ENCODE measurements at places on chromosomes 16 and 17.
A peak's percentile ranks its signal among the peaks of the same experiment; 100 is the strongest.

DNA sequence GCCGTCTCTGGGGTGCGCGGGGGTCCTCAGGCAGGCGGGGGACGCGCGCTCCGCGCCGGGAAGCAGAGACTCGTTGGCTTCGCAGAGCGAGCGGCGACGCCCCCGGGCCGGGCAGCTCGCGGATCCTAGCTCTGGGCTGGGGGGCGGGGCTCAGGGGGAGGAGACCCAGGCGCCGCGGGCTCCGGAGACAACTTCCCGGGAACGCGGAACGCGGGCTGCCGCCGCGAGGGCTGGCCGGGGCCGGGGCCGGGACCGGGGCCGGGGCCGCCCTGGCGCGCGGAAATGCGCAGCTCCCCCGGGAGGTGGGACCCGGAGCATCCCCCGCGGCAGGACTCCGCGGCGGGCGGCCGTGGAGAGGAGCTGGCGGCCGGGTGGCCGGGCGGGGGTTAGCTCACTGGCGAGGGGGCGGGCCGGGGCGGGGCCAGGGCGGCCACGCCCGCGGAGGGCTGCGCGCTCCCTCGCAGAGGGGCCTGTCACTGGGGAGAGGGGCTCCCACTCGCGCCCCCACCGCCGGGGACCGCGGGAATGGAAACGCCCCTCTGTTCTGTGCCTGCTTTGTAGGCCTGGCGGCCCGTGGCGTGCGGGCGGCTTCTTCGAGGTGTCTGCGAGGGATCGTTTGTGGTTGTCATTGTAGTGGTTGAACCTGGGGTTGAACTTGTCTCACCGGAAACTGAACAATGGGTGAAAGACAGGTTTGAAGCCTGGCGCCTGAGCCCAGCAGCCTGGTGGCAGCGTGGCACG lies at the start of gene GAS7:
Gene GAS7 (minus strand): TSS at position 98 of the 741 bp plus-strand sequence.
- peak; percentile 60 for DNase-seq

GRCh38 chr17:28110184-28110583 lies 67.7 kb downstream of the NLK start:
- no peak for DNase-seq

DNA sequence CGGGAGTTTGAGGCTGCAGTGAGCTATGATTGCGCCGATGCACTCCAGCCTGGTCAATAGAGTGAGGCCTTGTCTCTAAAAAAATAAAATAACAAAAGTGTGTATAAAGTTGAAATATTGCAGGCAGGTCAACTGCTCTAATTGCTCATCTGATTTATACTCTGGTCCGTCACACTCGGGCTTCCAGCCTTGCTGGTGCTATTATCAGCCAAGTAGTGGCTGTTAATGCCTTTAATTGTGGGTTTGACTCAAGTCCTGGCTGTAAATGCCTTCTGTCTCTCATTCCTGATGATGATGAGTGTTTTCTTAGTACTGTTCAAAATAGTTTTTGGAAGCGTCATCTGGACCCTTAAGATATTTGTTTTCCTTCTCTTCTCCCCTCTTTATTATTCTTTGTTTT lies 18.4 kb downstream of the SYT17 start:
- DNase-seq = no peak

GRCh38 chr17:58236394-58236793 lies 2.0 kb upstream of the LPO start:
- no peak for DNase-seq

DNA sequence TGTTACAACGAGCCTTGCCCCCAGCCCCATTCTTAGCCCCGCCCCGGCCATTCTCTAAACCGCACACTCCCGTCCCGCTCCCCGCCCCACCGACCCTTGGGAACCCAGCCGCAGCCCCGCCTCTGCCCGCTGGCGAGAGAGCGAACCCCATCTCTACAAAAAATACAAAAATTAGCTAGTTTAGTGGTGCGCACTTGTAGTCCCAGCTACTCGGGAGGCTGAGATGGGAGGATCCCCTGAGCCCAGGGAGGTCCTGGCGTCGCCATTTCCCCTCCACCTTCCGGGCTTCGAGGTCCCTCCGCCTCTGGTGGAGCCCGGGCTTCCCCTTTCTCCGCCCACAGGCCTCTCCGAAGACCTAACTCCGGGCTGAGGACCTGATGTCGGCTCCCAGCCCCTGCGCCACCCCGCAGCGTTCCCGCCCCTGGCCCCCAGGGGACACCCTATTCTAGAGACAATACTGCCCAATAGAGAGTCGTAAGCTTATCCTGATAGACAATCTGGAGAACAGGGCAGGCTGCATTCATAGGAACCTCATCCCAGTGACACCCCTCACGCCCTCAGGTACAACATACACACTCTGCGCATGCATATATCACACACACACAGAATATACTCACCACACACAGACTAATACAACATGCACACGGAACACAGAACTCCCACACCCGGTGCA lies 480 bp upstream of the PROCA1 start:
- peak; percentile 63 for DNase-seq

- DNase-seq = no peak
These were observed 92.5 kb upstream of the PLCG2 start for GRCh38 chr16:81686391-81687130.

DNA sequence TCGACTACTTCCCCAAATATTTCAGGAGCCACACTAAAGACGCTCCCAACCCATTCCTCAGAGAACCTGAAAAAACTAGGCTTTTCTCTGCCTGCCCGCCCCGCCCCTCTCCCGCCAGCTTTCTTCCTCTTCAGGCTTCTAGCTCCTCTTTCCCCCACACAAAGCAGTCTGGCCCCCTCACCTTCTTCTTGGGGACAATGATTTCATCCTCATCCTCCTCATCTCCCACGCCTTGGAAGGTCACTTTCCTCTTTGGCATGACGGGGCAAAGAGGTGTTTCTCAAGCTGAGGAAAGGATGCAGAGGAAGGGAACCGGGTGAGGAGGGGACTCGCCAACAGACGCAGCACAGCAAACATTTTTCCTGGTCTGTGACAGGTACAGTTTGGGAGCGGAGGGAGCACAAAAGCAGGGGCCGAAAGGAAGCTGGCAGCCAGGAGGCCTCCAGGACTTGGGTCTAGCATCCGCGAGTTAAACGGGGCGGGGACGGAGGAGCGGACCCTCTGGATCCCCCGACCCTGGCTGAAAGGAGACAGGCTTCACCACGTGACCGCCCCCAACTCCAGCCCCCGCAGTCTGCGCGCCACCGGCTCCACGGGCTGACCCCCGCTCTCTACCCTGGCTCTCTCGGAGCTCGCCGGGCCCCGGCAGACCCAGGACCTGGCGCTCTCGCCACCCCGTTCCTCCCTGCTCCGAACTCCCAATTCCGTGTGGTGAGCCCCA lies 525 bp downstream of the CD2BP2 start:
- DNase-seq = peak; percentile 40

DNA sequence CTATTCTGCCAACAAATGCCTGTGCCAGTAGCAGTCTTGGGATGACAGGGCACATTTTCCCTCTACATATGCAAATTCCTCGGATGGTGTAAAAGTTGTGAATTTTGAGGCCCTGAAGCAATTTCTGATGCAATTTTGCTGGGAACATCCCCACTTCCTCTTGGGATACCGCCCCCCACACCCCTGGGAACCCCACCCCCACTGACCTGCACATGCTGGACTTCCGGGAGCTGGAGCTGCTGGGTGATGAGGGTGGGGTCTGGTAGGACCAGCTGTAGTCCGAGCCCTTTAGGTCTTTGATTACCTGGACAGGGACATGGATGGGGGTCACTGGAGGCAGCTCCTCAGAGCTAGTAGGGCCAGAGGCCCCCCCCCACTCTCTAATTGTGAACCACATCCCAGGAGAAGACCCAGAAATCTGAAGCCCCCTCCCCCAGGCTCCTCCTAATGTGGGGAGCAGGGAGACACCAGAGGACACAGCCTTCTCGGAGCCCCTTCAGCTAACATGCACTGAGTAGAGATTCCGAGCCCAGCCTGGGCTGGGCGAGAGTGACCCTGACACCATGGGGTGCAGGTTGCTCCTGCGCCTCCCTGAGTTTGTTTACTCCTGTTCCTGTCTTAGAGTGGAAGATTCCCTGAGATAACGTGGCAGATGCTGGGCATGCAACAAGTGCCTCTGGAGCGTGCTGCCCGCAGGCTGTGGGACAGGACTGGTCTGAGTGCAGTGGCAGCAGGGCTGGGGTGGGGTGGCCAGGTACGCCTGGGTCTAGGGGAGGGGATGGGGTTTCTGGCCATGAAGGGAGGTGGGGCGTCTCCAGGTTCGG lies 9.0 kb downstream of the MTSS2 start:
- DNase-seq = no peak

DNA sequence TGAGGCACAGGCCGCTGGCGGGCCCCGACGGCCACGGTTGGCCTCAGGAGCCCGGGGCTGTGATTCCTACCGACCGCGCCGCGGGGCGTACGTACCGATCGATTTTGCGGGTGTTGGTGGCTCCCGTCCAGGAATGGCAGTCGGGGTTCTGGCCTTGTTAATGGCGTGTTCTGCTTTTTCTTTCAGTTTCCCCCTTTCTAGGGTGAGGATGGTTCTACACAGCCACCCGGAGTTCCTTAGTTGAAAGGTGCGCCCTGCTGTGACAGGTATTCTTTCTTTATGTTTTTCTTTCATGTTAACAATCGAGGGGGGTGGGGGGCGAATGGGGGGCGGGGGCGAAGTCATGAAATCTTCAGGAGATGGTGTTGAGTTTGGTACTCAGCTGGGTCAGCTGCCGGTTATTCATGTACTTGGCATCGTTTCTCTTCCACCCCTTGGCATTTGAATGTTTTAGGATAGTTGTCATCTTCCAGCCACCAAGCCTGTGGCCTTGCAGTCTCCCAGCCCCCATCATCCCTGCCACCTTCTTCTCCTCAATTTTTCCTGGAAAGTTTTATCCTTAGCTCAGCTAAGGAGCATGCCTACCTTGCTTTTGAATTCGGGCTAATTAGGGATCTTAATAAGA lies 802 bp downstream of the CYLD start:
- no peak for DNase-seq

- no peak for DNase-seq
These were observed 96.3 kb downstream of the GSG1L start for GRCh38 chr16:27967169-27967568.

GRCh38 chr17:48177816-48178215 lies 70.2 kb downstream of the SNX11 start:
- DNase-seq = no peak

GRCh38 chr16:50121278-50121677 lies 31.8 kb upstream of the TENT4B start:
- DNase-seq = no peak

- DNase-seq = no peak
These were observed 35.6 kb downstream of the HS3ST2 start for GRCh38 chr16:22849517-22849916.

DNA sequence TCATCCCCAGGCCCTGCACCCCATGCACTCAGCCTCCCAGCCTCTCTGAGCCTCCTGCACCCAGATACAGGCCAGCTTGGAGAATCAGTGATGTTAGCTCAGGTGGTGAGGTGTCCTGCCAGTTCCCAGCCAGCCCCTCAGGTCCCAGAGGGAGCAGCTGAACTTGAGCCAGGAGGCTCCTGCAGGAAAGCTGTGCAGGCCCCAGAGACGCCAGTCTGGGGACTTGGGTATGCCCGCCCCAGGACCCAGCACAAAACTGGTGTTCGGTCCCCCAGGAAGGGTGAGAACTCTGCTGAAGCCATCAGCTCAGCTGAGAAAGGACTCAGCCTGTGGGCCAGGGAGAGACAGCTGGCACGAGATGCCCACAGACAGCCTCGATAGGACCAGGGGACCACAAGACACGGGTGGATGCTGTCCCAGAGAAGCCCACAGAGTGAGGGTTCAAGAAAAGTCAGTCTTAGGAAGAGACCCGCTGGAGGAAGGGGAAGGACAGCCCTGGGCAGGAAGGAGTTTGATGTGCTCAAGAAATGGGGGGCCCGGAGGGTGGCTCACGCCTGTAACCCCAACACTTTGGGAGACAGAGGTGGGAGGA lies 11.0 kb downstream of the ENDOV start:
- no peak for DNase-seq

DNA sequence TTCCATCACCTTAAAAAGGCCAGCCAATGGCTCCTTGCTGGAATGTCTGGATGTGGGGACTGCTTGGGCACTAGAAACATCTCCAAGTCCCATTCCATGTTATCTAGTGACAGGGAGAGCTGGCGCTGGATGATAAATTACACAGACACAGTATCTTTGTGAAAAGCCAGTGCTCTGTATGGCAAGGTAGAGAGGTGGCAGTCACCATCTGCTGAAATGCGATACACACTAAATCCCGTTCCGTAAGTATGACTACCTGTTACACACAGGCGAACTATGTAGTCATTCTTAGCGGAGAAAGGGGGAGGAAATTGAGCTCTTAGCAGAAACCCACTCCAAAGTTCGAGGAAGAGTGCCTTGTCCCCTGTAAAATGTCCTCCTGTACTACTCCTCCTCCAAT lies 81.0 kb upstream of the MYOCD start:
- DNase-seq = no peak

DNA sequence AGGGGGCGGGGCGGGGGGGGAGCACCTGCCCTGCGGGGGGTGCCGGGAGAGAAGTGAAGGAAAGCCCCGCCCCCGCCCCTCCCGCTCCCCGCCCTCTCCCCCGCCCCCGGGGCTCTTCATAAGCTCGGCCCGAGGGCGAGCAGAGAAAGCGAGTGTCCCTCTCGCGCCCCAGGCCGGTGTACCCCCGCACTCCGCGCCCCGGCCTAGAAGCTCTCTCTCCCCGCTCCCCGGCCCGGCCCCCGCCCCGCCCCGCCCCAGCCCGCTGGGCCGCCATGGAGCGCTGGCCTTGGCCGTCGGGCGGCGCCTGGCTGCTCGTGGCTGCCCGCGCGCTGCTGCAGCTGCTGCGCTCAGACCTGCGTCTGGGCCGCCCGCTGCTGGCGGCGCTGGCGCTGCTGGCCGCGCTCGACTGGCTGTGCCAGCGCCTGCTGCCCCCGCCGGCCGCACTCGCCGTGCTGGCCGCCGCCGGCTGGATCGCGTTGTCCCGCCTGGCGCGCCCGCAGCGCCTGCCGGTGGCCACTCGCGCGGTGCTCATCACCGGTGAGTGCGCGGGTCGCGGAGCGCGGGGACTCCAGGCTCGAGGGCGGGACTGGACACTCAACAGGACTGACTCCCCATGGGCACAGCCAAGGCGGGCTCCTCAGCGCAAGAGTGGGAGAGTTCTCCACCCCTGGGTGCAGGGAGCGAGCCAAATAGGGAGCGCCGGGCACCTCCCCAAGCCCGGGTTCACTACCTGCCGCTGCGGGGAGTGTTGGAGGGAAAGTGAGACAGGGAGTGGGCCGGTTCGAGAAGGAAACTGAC lies at the start of gene HSD11B2:
Gene HSD11B2 (plus strand): TSS at position 145 of the 798 bp plus-strand sequence. CDS start 128 bp downstream, at position 273.
- DNase-seq = peak; percentile 49

DNA sequence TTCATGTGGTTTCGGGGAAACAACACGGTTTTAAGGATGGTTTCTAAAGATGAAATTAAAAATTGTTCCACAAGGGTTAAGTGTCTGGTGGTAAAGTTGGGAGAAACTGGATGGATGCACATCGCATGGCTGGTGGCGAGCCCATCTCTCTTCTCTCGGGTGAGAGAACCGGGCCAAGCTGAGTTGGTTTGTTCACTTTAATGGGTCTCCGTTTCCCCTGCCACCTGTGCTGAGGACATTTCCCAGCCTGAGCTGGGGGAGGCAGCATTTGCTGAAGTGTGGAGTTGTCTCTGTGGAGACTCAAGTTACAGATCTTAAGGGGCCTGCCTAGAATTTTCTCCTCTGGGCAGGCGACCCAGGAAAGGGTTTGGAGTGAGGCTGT lies 7.9 kb downstream of the FUS start:
- no peak for DNase-seq

- DNase-seq = no peak
These were observed 60.9 kb downstream of the RPTOR start for GRCh38 chr17:80605326-80606066.
